SJSA1 (cell line): ENCODE measurements at places on chromosomes 2 and 18. TPM values are rescaled to one million over a fixed set of nuclear protein-coding genes. Genes with fewer than 3 reads are reported as not detected.

TRIM54 gene
- not detected in 2 replicates for total RNA-seq

ALPI gene
- not detected in 2 replicates for total RNA-seq

COMMD1 gene
- total RNA-seq, result 62.2 and 76.8 TPM in 2 replicates

LRRTM1 gene
- total RNA-seq, result not detected in 2 replicates

MAP2 gene
- 0.21 and 0.34 TPM in 2 replicates for total RNA-seq
